ENCODE measurements at places on chromosomes 11 and 22. TPM values are rescaled to one million over a fixed set of nuclear protein-coding genes. Genes with fewer than 3 reads are reported as not detected.

- ATAC-seq = no peak
Observed at GRCh38 chr11:13880634-13881033, 81.9 kb upstream of the SPON1 start.

DNA sequence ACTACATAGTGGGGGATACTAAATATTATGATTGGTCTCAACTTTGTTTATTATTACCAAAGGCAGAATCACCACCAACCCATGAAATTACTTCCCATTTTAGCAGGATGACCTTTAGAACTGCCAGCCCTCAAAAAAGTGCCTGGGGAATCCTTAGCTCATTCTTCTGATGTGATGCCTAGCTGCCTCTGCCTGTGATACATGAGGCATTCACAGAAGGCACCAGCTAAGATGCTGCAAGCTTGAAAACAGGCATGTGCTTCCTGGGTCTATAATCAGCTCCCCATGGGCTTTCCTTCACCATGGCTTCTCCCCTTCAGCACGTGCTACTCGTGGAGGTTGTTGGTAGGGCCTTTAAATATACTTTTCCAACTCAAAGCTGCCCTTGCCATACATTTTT, 50.4 kb upstream of the ARHGAP20 start:
- peak; percentile 58 for ATAC-seq

DNA sequence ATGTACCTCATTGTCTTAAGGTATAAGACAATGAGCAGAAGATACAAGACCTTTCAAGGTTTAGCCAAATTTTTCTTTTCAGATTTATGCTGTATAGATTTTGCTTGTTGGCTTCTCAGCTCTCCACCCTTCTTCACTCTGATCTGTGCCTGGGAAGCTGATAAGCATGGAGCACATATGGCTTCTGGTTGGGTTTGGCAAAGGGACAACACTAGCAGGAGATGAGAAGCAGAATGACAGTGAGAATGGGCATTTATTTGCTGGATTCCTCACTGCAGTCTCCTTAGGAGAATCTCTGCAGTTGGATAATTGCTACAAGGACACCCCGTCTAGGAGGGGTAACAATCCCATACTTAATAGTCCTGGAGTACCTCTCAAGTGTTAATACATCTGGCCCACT, 474.8 kb upstream of the CCDC90B start:
- ATAC-seq = no peak

RAC2 gene
- not detected for total RNA-seq

- peak; percentile 93 for ATAC-seq
Observed at GRCh38 chr11:65744026-65744698, 23.6 kb upstream of the RNASEH2C start.

EED gene
- 23.6 TPM for total RNA-seq

FHIP1B gene
- total RNA-seq = 12.4 TPM

ART5 gene
- total RNA-seq = 20.8 TPM

- no peak for ATAC-seq
Observed at GRCh38 chr22:40634119-40634903, 2.2 kb downstream of the MRTFA start.

DNA sequence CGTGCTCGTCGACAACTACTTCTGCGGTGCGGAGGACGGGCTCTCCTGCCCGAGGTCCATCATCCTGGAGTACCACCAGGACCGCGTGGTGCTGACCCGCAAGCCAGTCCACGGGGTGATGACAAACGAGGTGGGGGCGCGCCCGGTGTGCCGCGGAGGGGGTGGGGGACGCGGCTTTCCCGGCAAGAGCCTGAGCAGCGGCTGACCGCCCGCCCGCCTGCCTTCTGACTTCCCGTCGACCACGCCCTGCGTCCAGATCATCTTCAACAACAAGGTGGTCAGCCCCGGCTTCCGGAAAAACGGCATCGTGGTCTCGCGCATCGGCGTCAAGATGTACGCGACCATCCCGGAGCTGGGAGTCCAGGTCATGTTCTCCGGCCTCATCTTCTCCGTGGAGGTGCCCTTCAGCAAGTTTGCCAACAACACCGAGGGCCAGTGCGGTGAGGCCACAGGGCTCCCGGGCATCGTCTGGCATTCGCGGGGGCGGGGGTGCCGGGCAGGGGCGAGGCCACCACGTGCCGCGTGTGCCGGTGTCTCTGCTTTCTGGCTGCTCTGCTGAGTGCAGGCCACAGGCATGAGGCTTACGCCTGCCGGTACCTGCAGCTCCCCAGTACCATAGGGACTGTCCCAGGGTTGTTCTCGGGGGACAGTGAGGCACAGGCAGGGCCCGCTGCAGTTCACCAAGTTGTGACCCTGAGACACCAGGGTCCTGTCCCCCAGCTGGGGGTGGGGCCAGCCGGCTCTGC, 28.5 kb upstream of the MUC5B start:
- no peak for ATAC-seq

DNA sequence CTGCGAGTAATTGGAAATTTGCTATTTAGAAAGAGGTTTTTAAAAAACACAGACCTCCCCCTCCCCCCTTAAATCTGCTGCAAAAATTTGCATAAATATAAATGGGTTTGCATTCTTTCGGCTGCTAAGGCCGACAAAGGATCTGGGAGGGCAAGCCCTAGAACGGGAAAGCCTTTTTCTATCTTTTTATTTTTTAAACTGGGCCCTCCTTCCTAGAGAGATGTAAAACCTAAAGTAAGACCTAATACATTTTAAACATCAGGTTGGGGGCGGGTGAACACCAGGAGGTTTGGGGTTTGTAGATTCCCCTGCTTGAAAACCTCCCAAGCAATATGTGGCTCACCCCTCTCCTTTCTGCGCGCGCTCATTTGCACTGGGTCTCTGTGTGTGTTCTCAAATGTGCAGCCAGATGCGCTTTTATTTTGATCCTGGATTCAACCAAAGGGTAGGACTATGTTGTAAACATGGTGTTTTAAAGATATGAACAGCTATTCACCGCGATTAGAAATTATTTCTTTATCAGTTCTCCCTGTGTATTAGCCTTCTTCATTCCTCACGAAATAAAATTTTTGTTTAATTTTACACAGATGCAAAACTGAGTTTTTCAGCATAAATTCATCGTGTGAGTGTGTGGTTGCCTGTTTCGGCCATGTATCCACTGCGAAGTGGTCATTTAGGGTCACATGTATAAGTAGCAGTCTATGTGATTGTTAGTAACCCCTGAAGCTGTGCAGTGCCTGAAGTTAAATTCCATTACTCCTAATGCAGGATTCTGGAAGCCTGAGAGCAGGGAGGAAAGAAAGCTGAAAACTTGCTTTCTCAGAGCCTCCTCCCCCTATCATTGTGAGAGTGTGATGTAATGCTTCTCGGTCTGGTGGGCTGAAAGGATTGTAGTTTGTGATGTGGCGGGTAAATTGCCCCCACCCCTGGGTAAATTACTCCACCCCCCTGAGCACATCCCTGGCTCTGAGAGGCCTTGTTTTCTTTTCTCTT, 988 bp downstream of the TNRC6B start:
- ATAC-seq = peak; percentile 62

HNRNPUL2 gene
- total RNA-seq = 52.4 TPM

GPHA2 gene
- 0.93 TPM for total RNA-seq

DNA sequence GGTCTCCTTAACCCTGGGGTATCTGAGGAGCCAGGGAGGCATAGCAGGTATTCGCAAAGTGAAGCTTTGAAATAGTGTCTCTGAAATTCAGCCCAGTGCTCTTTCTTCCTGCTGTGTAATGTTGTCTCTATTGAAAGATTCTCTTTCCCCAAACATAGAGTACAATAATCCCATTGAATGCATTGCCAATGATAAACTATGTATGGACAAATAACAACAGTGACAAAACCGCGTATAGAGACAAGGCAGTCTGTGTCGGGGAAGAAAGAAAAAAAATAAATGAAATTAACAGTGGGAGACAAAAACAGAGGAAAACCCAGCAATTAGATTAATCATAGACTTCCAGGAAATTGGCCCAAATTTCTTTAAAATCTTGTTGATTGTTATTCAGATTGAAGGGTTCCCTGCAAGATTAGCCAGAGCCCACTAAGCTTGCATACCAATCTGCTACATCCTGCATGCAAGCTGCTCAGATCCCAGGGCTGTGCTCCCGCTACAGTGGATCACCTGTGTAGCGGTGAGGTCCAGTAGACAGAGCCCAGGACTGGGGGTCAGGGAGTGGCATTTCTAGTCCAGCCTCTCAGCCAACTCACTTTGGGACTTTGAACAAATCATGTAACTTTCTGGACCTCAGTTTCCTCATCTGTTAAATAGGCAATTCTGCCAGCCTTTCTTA, 492.8 kb downstream of the INSC start:
- ATAC-seq = peak; percentile 53

- no peak for ATAC-seq
Observed at GRCh38 chr22:48088926-48089536, 1326.6 kb downstream of the TBC1D22A start.

FREY1 gene
- 5.1 TPM for total RNA-seq

GRCh38 chr11:69377953-69378302, 84.0 kb downstream of the MYEOV start:
- ATAC-seq = no peak

- ATAC-seq = peak; percentile 14
Observed at GRCh38 chr11:64226507-64227051, 505 bp downstream of the NUDT22 start.

DNA sequence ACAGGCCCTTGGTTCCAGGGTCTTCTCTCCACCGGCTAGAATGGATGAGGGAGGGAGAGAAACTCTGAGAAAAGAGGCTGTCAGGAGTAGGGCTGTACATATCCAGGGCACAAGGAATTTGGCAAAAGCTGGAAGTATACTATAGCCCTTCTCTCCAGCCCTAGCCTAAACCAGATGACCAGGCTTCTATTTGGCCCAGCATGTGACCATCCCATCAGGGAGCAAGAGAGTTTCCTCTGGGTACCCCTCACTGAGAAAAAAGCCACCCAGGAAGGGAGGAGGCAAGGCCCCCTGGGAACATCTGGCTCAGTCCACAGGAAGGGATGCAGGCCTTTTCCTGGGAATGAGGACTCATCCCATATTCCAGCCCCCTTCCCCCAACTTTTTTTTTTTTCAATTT, 8.3 kb downstream of the CD44 start:
- no peak for ATAC-seq

DNA sequence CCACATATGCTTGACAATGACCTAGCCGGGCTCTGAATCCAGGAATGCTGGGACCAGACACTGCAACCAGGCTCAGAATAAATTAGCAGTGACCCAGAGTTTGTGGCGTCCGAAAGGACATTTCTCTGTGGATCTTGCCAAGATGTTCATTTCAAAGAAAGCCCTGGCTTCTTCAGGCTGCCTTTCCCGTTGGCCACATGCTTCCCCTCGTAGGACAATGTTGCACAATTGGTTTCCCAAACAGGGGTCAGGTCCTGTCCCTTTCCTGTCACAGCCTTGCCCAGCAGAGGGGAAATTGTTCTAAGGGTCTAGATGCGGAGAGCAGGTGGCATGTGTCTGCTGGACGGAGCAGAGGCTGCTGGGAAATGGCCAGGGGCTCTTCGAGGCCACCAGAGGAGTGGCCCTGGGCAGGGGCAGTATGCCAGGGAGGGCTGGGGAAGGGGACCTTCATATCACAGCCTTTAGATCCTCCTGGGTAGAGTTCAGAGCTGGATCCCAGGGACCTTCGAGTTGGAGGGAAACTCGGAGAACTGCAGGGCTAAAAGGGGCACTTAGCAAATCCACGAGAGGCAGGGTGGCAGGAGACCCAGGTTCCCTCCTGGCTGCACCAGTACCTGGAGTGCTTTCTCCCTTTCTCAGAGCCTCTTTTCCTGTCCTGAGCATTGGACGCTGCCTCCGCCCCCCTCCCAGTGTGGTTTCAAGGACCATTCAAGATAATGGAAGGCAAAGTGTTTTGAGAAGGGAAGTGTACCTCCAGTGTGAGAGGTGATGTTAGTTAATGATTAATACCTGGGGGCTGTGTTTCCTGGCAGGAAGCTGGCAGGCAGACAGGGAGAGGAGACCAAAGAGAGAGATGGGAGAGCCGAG, 42.3 kb downstream of the C11orf96 start:
- ATAC-seq = no peak

GRCh38 chr11:1930462-1930830, 10.9 kb downstream of the TNNT3 start:
- ATAC-seq = no peak

GPR152 gene
- total RNA-seq = not detected

CARD16 gene
- 56.6 TPM for total RNA-seq

HSPB2 gene
- total RNA-seq = 2.0 TPM

PRG2 gene
- not detected for total RNA-seq

GRCh38 chr11:16606784-16607674, 131.4 kb upstream of the C11orf58 start:
- ATAC-seq = peak; percentile 24

KRTAP5-9 gene
- total RNA-seq = 0.36 TPM

KRTAP5-10 gene
- total RNA-seq = not detected

OPCML gene
- 17.9 TPM for total RNA-seq

DNA sequence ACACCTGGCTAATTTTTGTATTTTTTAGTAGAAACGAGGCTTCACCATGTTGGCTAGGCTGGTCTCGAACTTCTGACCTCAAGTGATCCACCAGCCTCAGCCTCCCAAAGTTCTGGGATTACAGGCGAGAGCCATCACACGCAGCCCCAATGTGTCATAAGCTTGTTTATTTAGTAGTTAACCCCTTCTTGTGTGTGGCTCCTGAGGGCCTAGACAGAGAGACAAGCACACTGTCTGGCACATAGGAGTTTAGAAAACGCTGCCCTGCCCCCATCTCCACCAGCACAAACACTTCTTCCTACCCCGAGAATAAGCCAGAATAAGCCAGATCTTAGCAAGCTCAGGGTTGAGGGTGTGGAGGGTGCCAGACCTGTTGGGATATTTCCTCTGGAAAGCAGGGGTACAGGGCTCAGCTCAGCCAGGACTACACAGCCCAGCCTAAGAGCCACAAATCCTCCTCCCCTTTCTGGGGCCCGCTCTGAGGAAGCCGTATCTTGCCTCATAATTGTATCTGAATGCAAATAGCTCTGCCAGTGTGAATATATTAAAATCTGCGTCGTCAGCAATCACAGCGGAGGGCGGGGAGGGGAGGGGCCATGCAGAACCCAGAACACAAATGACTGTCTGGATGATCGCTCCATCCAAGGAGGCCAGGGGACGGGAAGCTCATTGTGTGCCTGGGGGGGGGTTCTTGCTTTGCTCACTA, 247.3 kb downstream of the MN1 start:
- peak; percentile 92 for ATAC-seq

TYR gene
- not detected for total RNA-seq

ZNF408 gene
- 13.4 TPM for total RNA-seq

GRCh38 chr22:45399712-45400445, 13.5 kb downstream of the SMC1B start:
- ATAC-seq = no peak

IGF2 gene
- 0.52 TPM for total RNA-seq

OR52I2 gene
- total RNA-seq = 0.10 TPM

DNA sequence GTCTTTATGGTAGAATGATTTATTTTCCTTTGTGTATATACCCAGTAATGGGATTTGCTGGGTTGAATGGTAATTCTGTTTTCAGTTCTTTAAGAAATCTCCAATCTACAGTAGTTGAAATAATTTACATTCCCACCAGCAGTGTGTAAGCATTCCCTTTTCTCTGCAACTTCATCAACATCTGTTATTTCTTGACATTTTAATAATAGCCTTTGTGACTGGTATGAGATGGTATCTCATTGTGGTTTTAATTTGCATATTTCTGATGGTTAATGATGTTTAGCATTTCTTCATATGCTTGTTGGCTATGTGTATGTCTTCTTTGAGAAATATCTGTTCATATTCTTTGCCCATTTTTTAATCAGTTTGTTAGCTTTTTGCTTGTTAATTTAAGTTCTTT, 901.2 kb downstream of the METTL15 start:
- peak; percentile 96 for ATAC-seq

OR4C6 gene
- total RNA-seq = not detected

- ATAC-seq = no peak
Observed at GRCh38 chr11:12893787-12894672, 115.1 kb upstream of the RASSF10 start.
